ENCODE measurements at places on chromosomes 7 and 10.

GRCh38 chr7:17130281-17131059 lies 168.0 kb upstream of the AHR start:
- no peak for DNase-seq

- no peak for DNase-seq
These were observed 465.3 kb downstream of the REEP3 start for GRCh38 chr10:63986536-63986935.

- peak; percentile 68 for DNase-seq
These were observed 38.0 kb downstream of the PRKAG2 start for GRCh38 chr7:151838861-151839381.

DNA sequence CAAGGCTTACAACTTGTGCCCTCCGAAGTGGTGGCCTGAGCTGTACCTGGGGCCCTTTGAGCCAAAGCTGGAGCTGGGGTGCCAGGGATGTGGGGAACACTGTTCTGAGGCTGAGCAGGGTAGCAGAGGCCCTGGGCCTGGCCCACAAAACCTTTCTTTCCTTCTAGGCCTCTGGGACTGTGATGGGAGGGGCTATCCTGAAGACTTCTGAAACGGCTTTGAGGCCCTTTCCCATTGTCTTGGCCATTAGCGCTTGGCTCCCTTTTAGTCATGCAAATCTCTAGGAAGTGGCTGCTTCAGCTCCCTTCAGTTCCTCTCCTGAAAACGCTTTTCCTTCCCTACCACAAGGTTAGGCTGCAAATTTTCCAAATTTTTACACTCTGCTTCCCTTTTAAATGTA lies 16.8 kb upstream of the CRYGN start:
- no peak for DNase-seq

- DNase-seq = no peak
These were observed 192.1 kb upstream of the KLF14 start for GRCh38 chr7:130926001-130926691.

DNA sequence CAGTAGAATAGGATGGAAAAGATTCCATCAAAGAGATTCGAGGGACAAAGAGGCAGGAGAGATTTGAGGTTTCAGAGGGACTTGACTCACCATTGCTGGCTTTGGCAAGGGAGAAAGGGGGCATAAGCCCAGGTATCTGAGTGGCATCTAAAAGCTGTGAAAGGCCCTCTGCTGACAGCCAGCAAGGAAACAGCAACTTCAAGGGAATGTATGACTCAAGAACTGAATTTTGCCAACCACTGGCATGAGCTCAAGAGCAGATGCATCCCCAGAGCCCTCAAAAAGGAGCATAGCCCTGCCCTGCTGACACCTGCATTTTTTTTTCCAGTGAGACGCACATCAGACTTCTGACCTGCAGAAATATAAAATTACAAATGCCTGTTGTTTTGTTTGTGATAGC lies 19.6 kb upstream of the ADAM12 start:
- DNase-seq = no peak

DNA sequence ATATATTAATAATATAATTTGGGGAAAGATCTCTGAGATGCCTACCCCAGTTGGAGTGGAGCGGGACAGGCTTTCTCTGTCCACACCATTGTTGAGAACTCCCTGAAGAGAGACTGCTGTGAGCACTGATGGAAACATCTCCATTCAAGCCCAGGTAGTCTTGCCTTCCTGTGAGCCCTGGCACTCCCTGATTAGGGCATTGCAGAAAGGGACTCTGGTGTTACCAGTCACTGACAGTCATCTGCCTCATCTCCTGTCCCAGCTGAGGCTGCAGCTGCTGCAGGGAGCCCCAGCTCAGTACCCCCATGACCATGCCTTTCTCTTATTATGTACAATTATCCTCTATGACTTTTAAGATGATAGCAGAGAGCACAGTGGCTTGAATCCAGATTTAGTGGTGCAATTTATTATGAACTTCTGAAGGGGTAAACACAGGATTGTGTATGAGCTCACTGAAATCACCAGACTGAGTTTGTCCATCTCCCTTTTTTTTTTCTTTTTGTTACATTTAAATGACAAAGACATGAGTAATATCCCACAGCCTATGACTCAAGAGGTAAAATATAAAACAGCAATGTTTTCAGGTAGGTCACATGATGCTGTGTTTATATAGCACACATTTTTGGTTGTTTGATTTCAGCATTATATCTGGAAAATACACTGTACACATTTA lies 236.9 kb downstream of the SLC25A13 start:
- DNase-seq = no peak

DNA sequence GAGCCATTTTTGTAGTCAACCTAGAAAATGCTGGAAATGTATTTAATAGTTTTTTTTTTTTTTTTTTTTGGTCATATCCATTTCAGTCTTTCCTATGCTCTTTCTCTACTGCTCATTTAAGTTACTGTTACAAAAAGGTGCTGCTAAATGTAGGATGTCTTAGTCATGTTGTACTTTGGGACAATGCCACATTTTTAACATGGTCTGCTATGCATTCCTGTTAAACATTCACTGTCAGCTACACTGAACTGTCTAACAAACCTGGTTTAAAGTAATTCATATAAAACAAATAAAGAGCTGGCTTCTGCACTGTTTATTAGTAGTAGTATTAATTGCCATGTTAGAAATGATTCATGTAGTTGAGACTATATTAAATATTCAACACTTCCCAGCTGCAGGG lies 108.6 kb downstream of the NSUN6 start:
- no peak for DNase-seq

GRCh38 chr7:45684910-45685618 lies 110.9 kb downstream of the ADCY1 start:
- no peak for DNase-seq

Measured in hematopoietic multipotent progenitor cell (in vitro differentiated cells).